Muscle of leg (tissue), 16 donors: ENCODE measurements at places on chromosomes 3 and 15.

GRCh38 chr3:8746780-8747345 is 13.3 kb downstream of the CAV3 start:
- DNase-seq, result no peak

DNA sequence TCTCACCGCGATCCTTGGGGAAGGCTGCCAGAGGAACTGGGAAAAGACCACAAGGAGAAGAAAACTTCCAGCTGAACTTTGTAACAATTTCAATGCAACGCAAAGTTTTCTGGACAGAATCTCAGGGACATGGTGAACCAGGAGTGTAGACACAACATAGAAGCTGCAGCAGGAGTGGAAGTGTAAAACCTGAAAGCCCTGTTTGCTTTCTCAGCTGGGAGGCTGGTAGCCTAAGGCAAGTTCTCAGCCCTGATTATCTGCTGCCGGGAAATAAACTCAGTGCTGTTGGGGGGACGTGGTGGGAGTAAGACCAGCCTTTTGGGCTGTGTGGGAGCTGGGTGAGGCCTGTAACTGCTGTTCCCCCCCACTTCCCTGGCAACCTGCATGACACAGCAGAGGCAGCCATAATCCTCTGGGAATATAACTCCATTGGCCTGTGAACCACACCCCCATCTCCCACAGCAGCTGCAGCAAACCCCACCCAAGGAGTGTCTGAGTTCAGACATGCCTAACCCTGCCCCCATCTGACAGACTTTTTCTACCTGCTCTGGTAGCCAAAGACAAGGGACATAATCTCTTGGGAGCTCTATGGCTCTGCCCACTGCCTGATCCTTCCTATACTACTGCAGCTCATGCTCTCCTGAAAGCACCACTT is 106.7 kb downstream of the ZNF621 start:
- no peak for DNase-seq

- DNase-seq, result no peak
Observed at GRCh38 chr3:53226841-53227407, 28.9 kb downstream of the TKT start.

GRCh38 chr3:173870976-173871375 is 473.4 kb downstream of the NLGN1 start:
- DNase-seq, result no peak

DNA sequence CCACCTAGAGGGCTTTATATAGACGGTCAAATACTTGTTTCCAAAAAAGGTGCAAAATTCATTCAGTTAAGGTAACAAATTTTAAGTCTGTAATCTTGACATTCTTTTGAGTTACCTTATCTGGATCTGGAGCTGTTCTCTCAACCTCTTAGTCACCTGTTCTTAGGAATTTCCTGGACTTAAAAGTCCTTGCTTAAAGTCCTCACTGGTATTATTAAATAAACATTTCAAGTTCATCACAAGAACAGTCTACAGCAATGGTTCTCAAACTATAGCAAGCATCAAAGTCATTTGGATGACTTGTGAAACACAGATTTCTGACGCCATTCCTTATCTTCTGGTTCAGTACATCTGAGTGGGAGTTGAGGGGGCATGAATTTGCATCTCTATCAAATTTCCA is 122.9 kb upstream of the GOLIM4 start:
- DNase-seq, result no peak

GRCh38 chr3:18870642-18871041 is 277.7 kb upstream of the KCNH8 start:
- DNase-seq, result no peak

DNA sequence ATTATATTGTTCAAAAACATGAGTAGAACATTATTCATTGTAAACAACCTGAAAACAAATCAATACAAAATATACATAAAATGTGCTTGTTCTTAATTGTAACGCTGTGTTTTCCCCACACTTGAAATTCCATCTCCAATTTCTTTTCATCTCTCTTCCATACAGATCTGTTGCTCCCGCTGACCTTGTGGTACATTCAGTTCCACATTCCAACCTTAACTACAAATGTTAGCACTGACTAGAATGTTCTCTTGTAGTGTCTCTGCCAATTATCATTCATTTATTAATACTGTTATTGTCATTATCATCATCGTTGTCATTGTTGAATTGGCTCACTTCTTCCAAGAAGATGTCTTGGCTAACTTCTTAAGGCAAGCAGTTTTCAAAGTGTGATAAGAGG is 65.7 kb downstream of the NLGN1 start:
- DNase-seq, result no peak

- no peak for DNase-seq
Observed at GRCh38 chr3:195015021-195015420, 255.9 kb downstream of the XXYLT1 start.

DNA sequence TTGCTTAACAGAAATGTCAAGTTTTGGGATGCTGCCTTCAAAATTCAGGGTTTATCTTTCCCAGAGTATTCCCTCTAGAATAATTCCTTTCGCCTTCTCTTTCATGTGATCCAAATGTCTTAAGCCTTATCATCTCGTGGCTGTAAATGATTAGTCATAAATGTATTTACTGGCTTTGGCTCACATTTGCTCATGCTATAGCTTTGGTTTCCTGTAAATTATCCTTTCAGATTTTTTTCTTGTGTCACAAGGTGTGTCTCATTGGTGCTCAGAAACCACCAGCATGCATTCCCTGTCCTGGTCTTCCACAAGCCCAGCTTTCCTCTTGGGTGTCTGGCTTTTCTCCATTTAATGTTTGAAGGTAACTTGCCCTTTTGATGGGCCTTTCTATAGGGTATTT is 692.7 kb upstream of the ALCAM start:
- no peak for DNase-seq

DNA sequence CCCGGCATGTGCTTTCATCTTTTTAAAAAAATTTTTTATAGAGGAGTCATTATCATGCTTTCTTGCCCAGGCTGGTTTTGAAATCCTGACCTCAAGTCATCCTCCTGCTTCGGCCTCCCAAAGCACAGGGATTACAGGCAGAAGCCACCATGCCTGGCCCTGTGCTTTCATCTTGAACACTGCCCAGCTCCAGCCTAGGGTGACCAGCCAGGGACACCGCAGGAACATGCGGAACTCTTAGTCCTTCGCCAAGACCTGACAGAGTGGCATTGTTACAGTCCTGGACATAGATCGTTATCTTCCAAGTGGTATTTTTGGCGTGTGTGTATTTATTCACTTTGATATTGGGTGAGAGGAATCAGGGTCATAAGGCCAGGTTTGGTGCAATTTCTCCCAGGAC is 7.9 kb upstream of the FURIN start:
- no peak for DNase-seq

- DNase-seq, result no peak
Observed at GRCh38 chr3:75396316-75396802, 267.8 kb upstream of the FRG2C start.

DNA sequence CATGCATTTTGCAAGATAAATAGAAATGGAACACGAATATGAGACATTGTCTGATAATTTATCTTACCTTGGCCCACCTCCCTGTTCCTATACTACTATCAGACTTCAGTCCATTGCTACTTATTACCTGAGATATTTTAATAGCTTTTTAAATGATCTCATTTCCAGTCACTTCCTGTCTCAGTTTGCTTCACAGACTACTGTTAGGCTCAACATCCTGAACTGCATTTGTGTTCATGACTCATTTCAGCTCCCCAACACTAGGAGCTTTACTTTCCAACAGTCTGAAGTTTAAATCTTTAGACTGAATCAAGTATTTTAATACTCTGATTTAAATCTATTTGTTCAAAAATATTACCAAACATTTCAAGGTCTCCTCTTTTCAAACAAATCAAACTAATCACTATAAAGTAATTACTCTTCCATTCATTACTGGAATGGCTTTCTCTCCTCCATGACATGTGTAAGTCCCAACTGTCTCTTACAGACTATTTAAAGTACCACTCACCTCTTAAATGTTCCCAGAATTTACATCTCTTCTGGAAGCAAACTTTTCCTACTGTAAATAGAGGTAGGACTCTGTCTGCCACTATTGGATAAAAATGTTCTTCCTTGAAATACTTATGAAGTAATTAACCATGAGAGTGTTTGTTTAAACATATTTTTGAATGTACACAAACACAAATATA is 1277.6 kb downstream of the ZPLD1 start:
- no peak for DNase-seq

DNA sequence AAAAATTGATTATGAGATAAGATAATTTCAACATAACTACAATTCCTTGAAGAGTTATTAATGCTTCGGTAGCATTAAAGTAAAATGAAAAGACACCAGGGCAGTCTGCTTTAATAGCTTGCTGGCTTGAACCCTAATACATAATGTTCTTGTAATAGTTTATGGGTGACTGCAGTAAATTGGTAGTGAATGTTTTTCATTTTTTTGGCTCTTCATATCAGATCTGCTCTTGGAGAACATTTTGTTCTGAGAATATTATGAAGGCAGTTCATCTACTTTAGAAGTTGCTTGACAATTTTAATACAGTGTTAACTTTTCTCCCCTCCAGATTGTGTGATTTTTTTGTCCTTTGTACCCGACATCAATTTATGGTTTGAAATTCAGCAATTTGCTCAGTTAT is 128.4 kb downstream of the ZBTB20 start:
- no peak for DNase-seq

DNA sequence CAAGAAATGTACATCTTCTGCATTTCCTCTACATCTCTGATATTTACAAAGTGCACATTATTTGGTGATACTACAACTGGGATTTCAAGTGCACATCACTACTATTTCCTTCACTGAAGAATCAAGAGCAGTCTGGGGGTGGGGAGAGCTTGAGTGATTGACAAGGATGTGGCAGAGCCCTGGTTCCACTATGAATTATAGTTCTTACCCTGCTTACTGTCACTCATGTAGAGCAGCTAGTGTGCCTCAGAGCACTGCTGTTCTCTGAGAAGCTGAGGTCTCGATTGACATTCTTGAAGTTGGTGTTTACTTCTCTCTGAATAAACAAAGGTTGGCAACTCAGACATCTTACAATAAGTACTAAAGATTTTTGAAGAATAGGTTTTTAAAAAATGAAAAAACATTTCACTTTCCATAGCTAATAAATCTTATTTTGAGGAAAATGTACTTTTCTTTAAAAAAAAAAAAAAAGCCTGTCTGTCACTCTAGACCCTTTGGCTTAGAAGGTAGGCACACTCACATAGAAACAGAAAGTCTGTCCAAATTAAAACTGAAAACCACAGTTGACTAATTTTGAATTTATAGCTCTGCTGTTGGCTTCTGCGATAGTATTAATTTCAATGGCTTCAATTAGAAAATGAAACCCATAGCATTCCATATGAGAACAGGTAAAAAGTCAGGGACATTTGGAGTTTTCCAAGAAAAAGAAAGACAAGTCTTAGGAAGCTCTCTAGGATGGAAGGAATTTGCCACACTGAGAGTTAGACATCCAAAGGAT is 5.6 kb downstream of the GREM1 start:
- DNase-seq, result no peak

DNA sequence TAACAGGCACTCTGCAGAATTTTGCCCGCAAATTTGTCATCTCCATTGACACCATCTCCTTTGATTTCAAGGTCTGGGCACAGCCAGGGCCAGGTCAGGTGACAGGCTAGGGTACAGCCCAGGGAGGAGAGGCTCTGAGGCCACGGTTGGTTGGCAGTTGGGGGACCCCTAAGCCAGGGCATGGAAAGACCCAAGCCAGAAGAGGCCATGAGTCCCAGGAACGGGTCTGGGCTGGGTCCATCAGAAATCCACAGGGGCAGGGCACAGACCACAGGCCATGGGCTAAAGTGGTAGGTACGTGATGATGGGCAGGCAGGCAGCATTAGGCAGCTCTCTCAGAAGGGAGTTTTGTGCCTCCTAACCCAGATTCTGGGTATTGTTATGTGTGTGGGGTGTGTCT is 45.8 kb downstream of the SEMA3G start:
- DNase-seq, result no peak

- DNase-seq, result no peak
Observed at GRCh38 chr15:90819390-90819789, 49.0 kb upstream of the FURIN start.

DNA sequence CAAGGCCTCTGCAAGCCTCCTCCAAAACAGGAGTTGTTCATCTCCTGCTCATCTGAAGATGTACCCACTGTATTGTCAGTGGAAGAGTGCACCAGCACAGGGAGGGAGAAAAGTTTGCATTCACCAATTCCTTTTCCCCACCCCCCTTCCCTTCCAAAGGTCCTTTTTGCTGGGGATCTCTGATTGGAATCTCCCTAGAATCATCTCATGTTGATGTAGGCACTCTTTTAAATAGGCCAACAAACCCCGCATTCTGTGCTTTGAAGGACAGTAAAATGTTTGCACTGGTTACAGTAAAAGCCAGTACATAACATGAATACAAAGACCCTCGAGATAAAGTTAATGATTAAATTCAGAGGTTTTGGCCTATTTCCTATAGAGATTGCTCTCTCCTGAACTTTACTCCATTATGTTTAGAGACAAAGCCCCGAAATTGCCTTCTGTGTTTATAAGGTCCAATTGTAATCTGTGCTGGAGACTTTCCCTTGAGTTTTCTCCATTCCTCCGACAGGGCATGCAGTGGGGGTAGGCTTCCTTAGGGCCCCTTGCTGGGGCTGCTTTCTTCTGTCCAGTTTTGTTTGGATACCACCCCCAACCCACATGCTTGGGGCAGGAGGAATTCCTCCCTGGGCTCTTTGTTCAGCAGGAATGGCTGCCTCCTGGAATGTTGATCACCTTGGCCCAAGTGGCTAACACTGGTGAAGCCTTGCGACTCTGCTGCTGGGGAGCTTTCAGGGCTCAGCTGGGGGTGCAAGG is 22.5 kb downstream of the TRIM71 start:
- DNase-seq, result no peak

DNA sequence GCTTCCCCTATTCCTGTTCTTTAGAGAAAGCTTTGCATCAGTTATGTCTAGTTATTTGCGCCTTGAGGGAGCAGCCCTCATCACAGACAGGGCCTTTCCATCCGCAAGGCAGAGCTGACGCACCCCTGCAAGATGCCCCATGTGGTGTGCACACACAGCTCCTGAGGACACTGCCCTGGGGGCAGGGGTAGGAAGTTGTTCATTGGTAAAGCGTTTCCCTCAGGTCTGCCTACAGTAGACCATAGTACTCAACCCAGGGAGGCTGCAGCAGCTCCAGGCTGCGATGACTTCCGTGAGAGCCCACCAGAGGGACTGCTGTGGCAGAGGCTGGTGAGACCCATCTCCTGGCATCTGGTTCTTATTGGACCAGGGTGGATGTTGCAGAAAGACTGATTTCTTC is 55.1 kb upstream of the PLXNA1 start:
- DNase-seq, result no peak

DNA sequence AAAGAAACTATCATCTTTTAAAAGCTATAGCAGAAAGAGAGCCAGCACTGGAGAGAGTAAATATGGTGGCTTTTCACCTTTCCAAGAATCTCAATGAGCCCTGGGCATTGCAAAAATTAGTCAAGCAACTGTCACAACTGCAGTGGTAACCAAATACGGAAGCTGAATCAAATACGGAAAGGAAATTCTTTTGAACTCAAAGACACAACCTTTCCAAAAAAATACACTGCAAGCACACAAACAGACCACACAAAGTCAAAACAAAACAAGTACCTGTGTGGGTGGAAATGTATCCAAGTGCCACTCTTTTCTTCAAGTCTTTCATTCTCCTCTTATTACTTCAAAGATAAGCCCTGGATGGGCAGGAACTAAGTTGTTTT is 17.6 kb downstream of the VGLL4 start:
- DNase-seq, result no peak
